ENCODE measurements at places on chromosomes 4 and X.

DNA sequence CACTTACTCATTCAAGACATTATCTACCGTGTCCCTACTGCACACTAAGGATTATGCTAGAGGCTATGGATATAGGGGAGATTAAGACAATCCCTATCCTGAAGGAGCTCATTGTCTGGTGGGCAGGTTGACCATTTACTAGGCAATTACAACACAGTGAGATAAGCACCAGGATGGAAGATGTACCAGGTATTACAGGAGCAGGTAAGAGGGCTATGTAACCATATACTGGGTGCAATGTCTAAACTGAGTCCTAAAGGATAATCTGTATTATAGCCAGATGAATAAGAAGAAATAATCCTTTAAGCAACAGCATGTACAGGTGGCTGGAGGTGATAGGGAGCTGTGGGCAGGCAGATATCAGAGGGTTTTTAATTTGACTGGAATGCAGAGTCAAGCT lies 113.3 kb upstream of the TBC1D9 start:
- DNase-seq: no peak

DNA sequence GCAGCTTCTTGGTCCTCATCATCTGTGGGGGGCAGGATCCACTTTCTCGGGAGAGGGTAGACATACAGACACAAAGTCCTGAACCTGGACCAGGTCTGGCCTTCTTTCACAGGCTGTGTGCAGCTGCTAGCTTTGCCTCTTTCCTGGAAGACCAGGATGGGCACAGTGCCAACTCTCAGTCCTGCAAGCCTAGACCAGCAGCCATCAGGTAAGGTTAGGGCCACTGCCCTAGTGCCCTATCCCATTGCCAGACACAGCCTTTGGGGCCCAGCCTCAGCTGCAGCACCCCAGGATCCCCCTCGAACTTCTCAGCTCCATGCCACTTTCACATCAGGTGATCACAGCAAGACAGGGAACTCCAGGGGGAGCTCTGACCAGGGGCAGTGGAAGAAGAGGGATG lies 38.4 kb downstream of the ZNF185 start:
- DNase-seq: no peak

GRCh38 chr4:105666693-105667092 lies 41.8 kb downstream of the INTS12 start:
- no peak for DNase-seq

GRCh38 chrX:316351-317325 lies 2.0 kb downstream of the GTPBP6 start:
- DNase-seq: no peak

- no peak for DNase-seq
Observed at GRCh38 chrX:80648023-80648422, 161.7 kb downstream of the BRWD3 start.

- DNase-seq: peak; percentile 73
Observed at GRCh38 chrX:47191331-47191730, 2.3 kb upstream of the UBA1 start.

DNA sequence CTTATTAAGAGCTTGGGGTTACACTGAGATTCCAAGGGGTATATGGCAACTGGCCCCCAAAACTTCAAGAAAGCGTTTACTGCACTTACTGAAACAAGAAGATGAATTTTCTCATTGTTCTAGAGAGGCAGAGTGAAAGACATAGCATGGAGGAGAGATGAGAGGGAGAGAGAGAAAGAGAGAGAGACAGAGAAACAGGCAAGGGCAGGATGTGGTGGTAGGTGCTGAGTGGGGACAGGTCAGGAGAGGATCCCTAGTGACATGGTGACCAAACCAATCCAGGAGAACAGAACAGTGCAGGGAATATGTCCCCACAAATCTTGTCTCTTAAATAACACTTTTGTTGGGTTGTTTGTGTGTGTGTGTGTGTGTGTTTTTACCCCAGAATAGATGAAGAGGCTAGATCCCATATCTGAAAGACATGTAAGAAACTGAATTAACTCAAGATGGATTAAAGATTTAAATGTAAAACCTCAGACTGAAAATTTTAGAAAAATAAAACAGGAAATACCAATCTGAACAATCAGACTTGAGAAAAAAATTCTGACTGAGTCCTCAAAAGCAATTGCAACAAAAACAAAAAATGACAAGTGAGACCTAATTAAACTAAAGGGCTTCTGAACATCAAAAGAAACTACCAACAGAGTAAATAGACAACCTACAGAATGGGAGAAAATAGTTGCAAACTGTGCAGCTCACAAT lies 202.2 kb downstream of the QDPR start:
- no peak for DNase-seq

DNA sequence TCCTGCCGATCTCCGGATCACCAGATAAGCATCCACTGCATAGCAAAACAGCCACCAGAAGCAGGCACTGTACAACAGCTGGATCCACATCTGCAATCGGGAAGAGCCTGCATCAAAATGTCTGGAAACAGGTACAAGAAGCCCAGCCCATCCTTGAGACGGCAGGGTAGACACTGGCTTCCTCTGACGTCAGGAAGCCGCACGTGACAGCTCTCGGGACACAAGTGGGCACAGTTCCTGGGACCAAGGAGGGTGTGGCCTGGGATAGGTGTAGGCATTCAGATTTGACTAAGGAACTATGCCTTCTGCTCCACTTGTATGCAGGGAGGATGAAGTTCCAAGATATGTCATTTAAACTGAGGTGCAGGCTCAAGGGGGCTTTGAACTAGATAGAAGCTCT lies 6.3 kb downstream of the GPR143 start:
- DNase-seq: no peak

- DNase-seq: no peak
Observed at GRCh38 chr4:121758925-121759568, 5.9 kb downstream of the SMIM43 start.

DNA sequence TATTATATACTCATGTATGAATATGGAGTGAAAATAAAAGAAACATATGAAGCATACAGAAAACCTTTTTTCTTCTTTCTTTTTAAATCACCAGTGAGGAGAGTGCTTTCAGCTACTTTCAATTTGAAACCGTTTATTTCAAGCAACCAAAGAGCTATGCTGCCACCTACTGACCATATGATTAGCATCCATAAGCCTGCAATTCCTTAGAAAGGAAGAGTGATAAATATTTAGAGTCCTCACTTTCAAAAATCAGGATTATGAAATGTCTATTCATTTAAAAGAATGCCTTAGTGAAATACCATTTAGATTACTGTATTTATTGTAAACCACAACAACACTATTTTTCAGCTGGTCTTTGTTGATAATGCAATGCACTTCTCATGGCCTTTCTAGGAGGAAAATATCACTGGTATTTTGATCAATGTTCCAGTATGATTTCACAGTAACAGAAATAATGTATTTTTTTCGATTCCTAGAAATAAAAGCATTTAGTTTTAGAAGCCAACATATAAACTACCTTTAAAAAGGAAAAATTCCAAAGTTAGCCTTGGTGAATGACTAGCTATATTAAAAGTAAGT lies 667.6 kb downstream of the PCDH18 start:
- no peak for DNase-seq

DNA sequence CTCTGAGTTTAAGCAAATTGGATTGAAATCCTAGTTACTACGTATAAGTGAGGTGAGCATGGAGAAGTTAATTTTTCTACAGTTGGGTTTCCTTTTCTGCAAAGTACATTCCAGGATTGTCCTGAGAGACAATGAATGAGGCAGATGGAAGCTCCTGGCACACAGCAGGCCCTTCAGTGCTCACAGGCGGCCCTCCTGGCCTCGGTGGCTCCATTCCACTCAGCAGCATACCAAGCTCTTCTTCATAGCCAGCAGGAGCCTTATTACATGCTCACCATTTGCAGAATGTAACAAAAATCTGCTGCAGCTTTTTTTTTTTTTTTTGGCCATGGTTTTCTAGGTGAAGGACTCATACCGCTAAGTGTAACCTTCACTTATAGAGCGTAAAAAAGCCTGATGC lies 113.2 kb upstream of the FAM9B start:
- no peak for DNase-seq

DNA sequence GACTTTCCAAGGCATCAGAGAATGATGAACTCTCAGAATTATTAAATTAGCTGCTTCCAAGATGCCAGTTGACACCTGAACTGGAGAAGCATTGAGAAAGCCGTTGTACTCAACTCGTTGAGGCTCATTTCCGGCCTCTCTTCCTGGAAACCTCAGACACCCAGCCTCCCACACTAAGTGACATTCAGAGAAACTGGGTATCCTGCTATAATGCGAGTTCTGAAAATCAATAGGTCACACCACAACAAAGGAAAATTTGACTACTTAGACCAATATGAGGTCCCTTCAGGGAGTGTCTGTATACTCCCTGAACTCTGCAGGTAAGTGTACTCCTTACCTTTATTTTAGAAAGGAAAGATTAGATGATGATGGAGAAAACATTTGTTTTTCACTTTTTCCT lies 51.2 kb downstream of the ENPEP start:
- DNase-seq: peak; percentile 76

DNA sequence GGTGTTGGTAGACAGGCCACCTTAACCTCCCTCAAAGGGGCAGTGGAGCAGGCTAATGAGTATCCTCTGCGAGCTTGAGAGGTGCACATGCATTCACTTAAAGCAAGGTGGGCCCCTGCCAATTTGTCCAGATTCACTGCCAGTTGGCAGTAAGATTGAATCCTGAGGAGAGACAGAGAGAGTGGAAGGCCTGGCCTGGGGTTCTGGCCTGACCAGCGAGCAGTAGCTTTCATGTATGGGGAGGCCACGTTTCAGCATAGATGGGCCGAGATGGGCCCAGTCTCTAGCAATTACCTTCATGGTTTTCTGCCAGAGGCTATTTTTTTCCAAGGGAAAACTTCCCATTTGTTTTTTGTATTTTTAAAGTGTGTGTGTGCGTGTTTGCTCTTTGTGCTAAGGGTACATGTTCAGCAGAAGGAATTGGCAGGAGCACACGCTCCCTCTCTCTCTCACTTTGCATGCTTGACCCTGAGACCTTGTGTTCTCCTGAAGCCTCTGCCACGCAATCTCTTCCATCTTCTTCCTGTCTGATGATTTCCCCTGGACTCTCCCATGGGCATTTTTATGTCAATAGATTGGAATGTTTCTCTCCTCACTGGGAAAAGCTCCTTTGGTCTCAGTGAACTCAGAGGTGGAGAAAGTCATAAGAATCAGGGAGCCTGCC lies 215.8 kb upstream of the SFRP2 start:
- DNase-seq: no peak

DNA sequence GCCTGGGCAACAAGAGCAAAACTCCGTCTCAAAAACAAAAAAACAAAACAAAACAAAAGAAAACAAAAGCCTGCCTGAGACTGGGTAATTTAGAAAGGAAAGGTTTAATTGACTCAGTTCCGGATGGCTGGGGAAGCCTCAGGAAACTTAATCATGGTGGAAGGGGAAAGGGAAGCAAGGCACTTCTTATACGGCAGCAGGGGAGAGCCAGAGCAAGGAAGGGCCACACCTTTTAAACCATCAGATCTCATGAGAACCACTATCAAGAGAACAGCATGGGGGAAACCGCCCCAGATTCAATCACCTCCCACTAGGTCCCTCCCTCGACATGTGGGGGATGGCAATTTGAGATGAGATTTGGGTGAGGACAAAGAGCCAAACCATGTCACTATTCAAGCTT lies 122.2 kb downstream of the UBE2K start:
- DNase-seq: no peak

- no peak for DNase-seq
Observed at GRCh38 chr4:104795264-104795939, 300.7 kb upstream of the CXXC4 start.

DNA sequence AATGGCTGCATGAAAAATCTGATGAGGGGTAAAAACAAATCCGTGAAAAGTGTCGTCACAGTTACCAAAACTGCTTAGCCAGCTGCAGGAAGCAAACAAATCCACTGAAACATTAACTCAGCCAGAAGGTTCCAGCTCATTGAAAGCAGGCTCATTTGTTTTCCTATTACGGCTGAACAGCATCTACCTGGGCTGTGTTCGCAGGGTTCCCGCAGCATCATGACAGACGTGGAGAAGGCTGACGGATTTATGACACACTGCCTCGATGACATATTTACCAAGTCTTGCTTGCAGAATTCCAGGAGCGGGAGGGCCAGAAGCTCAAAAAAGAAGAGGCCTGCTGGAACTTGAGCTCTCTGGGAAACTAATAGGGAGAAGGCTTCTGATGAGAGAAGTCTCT lies 781.1 kb downstream of the RAB28 start:
- DNase-seq: no peak

- no peak for DNase-seq
Observed at GRCh38 chr4:154485127-154485773, 6.3 kb downstream of the DCHS2 start.

DNA sequence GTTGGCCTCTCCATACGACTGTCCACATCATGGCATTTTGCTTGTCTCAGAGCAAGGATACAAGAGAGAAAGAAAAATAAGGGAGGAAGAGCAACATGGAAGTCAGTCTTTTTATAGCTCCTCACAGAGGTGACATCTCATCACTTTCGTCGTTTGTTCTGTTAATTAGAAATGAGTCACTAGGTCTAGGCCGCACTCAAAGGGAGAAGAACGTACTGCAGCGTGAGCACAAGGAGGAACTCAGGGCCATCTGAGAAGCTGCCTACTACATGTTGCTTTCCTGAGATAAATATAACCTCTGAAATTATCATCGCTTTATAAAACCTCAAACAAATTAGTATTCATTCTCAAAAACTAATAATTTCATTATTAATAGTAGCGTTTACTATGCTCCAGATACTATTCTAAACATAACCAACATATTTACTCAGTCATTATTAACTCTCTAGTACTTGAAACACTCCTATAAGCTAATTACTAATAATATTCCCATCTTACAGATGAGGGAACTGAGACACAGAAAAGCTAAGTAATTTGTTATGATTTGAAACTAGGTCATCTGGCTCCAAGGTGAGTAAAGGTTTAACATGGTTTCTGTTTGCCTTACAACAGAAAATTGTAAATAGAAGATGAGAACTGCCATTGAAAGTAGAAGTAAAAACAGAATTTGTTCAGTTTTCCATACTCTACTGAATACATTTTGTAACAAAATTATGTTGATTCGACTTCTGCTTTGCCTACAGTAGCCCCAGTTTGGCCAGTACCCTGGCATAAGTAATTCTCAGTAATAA lies 213.2 kb upstream of the UGT8 start:
- DNase-seq: no peak

DNA sequence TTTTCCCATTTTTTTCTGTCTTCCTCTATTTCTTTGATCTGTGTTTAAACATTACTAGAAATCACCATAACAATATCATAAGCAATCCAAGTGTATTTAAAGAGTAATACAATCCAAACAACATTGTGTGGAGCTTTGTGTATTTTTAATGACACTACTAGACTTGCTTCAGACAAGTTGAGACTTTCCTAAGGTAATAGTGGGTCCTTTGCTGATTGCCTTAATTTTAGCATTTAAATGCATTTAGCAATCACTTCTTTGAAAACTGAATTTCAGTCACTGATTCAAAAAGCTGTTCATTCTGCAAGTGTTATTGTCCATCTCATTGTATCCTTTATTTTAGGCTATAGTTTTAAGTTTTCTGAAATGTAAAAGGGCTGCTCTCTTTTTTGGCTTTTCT lies 804.8 kb downstream of the ADGRL3 start:
- DNase-seq: no peak

DNA sequence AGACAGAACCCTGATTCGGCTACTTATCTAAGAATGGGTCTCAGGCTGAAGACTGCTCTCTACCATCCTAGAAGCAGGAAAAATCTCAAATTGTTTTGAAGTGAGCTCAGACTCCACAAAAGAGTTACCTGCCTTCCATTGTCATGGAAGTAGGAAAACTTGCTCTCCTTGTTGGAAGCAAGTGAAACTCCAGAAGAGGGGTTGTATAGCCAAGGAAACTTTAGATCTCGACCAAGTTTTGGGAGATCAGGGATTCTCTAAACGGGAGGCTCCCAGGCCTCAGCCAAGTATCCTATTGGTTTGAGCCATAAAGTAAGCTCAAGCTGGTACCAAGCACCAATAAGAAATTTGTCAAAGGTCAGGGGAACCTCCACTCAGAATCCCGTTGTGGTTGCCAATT lies 9.2 kb upstream of the FHDC1 start:
- no peak for DNase-seq

Measured in activated CD8-positive, alpha-beta memory T cell treated with anti-CD3 and anti-CD28 coated beads, Interleukin-2, amount 10 ng/mL, durations not matched to agents 7 days and 5 days (primary cell).